Forelimb muscle (tissue), 1 donor: ENCODE measurements at places on chromosomes 5 and 9. TPM values are rescaled to one million over a fixed set of nuclear protein-coding genes. Genes with fewer than 3 reads are reported as not detected.

DNA sequence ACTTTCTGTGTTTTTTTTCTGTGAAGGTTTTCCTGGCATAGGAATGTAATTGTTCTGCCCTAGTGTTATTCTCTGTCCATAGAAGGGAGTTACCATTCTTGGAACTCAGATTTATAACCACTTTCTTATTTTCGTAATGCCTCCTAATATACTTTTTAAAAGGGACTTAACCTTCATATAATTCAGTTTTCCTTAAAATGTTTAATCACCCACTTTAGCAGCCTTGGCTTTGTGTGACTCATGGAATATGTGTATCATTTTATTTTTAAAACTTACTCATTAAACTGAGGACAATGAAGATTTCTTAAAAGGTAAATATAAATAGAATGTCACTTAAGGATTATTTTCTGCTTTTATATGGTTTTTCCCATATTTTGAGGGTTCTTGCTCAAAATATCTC is 50.0 kb downstream of the RAI14 start:
- DNase-seq: no peak

Gene BASP1
- 27.0 TPM for polyA plus RNA-seq

Gene BARX1
- polyA plus RNA-seq: 0.46 TPM

DNA sequence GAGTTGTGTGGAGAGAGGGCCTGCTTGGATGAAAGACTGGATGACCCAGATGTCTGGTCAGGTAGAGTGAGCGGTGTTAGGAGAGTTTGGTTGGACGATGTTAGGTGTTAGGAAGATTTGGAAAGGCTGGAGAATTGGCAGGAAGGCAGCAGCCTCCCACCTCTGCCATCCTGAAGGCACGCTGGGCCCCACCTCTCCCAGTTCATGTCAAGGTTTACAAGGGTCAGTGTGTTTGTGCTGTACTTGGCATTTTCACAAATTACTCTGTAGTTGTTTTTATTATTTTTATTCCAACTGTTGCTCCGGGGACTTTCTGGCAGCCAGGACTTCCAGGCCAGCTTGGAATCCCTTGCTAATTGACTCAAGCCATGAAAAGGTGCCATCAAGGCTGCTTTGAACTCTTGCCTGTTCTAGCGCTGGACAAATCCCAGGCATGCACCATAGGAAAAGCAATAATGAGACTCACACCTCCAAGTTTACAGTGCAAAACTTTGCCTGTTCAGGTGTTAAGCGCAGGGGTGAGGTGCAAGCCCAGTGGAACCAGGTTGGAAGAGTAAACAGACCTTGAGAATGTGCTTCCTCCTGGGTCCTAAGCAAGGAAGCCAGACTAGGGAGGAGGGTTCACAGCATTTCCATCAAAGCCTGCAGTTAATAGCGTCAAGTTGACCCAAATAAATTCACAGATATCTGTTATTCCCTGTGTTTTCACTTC is 41.7 kb upstream of the KLF9 start:
- no peak for DNase-seq

- no peak for DNase-seq
Observed at GRCh38 chr9:8417341-8417740, 617.8 kb upstream of the DMAC1 start.

Gene PCDHGA7
- 1.4 TPM for polyA plus RNA-seq
